ENCODE measurements at places on chromosomes 5 and 9.

GRCh38 chr5:93322974-93323860, 257.8 kb downstream of the NR2F1-AS1 start:
- no peak for DNase-seq

GRCh38 chr9:118896324-118897000, 472.8 kb downstream of the BRINP1 start:
- DNase-seq: no peak

GRCh38 chr5:111746791-111747190, 10.2 kb downstream of the NREP start:
- DNase-seq: no peak

GRCh38 chr9:135692410-135692809, 6.9 kb downstream of the SOHLH1 start:
- no peak for DNase-seq

- no peak for DNase-seq
These were observed 13.5 kb upstream of the TUSC1 start for GRCh38 chr9:25691786-25692185.

- DNase-seq: no peak
These were observed 87.7 kb downstream of the VCAN start for GRCh38 chr5:83559118-83559785.

GRCh38 chr9:19087106-19088000, 15.4 kb downstream of the HAUS6 start:
- DNase-seq: no peak

DNA sequence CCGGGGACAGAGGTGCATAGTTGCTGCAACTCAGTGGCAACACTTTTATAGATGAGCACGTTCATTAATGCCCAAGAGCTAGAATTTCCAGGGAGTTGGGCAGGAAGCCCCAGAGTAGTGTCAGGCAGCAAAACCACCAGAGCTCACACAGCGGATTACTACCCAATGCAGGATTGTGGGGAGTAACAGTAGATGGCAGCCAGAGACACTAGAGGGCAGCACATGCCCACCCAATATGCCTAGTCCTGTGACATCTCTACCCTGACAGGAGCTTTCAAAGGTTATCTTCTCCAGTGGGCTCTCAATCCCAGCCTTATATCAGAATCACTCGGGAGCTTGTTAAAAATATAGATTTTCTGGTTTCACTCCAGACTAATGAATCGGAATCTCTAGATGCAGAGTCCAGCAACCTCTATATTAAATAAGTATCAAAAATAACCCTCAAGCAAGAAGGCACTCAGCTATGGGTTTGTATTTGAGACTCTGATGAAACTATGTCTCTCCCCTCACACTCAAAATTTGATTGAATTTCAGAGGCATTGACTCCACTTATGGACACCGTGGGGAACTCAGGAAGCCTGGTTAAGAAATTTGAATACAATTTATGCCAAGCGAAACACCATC, 58.4 kb upstream of the PHF24 start:
- DNase-seq: peak; percentile 54

DNA sequence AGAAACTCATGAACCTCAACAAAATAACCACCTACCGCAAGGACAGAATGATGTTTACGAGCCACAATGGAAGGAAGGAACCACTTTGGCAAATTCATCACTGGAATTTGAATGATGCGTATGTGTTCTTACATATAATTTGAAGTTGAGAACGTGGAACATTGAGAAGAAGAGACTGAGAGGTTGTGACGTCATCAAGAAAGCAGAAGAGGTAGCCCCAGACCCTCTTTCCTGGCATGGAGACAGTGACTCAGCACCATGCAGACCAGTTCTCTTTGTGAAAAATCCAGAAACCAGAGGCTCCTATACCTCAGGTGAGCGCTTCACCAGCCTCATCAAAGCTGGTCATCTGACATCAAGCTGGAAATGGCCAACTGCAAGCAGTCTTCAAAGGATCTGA, 124.5 kb downstream of the PDZD2 start:
- no peak for DNase-seq

- no peak for DNase-seq
These were observed 73.4 kb downstream of the HABP4 start for GRCh38 chr9:96523374-96523773.

GRCh38 chr5:58136406-58136805, 323.5 kb downstream of the PLK2 start:
- no peak for DNase-seq

GRCh38 chr5:107557051-107557658, 113.6 kb downstream of the EFNA5 start:
- DNase-seq: no peak

Measured in astrocyte of the cerebellum (primary cell).